CD4-positive, alpha-beta T cell treated with Interleukin-17A for 1 hour (primary cell): ENCODE measurements at places on chromosomes 1 and 21.

DNA sequence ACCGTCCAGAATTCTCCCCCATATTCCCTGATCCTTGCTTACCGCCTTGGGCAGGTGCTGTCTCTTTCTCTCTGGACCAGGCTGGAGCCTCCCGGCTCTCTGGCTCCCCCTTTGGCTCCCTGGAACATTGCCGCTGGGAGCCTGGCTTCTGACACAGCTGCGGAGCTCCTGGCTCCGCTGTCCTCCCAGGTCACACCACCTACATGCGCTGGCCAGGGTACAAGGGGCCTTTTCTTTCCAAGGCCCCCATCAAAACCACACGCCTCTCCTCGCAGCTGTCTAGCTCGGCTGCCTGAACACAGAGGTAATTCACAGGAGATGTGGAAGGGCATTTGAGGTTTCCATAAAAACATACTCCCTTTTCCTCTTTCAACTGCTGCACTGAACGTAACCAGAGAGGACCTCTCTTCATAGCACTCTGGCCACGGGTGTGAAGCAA is 7.5 kb upstream of the ZNF648 start:
- DNase-seq, result no peak

DNA sequence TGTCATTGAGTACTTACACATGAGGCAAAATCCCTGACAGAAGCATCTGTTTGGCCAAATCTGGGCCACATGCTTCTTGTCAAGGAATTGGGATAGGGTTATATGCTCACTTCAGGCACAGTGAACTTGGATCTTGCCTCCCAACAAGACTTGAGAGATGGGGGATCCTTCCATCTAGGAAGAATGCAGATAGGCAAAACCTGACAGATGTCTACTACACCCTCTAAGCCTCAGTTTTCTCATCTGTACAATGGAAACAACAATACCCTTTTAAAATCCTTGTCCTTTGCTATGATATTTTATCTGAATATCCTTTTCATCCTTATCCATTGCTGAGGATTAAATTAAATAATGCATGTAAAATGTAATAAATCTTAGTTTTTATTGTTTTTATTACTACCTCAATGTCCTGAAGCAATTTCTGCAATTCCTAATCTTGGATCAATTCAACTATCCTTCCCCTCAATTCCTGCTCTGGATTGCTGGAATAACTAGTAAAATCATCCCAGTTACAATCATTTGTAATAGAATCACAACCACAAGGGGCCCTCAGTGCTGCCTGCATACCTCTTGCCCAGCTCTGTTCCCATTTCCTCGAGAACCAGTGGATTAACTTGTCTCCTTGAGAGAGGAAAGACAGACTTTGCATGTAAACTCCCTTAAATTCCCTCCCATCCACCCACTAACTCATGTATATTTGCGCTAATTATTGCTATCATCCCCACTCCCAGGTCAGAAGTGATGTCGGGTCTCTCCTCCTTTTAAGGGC is 8.1 kb upstream of the XPR1 start:
- no peak for DNase-seq

- DNase-seq, result no peak
Observed at GRCh38 chr1:111275079-111275478, 15.6 kb upstream of the CHIA start.

DNA sequence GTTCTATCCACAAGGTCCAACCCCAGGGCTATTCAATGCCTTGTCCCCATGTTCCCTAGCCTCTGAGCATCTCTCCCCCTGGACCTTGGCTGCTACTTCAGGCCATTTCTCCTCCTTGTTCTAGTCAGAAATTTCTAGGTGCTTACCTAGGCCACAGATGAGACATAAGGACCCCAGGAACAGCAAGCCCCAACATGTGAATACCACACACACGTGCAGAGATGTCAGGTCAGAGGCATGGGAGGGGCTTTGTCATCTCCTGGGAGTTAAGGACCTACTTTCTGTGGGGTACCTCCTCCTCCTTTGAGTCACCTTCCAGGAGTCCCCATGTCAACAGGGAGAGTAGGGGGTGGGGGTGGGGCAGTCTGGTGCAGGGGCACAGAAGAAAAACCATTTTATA is 7.1 kb upstream of the RGS16 start:
- DNase-seq, result no peak

DNA sequence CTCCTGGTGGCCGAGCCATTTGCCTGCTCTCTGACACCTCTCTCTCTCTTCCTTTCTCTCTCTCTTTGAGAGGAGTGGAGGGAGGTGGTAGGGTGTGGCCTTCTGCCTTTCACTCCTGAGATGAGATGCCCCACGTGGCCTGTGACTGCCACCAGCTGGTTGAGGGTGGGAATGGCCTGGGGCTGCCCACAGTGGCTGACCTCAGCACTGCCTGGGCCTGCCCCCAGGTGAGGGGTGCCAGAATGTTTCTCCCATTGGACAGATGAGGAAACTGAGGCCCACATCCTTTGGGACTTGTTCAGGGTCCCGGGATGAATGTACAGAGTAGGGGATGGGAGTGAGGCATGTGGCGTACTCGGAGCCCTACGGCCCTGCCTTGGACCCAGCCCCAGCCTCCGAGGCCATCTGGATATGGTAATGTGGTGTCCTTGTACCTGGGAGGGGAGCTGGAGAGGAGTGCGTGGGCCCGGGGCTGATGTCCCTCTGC is 12.7 kb upstream of the C1orf167 start:
- peak; percentile 28 for DNase-seq

DNA sequence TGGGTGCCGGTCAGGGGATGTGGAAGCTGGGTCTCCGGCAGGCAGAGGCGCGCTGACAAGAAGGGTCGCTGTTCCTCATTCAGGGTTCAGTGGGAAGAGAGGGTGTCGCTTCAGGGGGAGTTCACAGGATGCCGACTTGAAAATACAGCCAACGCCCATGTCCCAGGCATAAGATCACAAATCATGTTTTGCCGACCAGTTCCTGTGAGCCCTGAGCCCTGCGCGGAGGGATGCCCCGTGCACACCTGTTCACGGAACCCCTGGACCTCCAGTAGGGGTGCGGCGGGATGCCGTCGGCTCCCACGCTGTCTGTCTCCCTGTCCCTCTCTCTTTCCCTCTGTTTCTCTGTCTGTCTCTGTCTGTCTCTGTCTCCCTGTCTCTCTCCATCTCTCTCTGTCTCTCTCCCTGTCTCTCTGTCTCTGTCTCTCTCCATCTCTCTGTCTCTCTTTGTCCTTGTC is 26.8 kb downstream of the TP73 start:
- no peak for DNase-seq

GRCh38 chr1:27318596-27318995 is 3.4 kb upstream of the TMEM222 start:
- DNase-seq, result no peak

DNA sequence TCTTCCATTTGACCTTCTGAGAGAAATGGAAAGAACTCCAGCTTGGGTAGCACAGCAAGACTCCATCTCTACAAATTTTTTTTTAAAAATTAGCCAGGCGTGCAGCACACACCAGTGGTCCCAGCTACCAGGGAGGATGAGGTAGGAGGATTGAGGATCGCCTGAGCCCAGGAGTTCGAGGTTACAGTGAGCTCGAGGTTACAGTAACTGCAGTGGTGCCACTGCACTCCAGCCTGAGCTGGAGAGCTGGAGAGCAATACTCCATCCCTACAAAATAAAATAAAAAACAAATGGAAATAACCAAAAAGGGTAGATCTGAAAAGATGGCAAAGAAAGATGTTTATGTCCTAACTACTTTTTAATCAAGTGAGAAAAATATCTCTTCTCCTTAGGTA is 14.5 kb downstream of the POGZ start:
- DNase-seq, result no peak

DNA sequence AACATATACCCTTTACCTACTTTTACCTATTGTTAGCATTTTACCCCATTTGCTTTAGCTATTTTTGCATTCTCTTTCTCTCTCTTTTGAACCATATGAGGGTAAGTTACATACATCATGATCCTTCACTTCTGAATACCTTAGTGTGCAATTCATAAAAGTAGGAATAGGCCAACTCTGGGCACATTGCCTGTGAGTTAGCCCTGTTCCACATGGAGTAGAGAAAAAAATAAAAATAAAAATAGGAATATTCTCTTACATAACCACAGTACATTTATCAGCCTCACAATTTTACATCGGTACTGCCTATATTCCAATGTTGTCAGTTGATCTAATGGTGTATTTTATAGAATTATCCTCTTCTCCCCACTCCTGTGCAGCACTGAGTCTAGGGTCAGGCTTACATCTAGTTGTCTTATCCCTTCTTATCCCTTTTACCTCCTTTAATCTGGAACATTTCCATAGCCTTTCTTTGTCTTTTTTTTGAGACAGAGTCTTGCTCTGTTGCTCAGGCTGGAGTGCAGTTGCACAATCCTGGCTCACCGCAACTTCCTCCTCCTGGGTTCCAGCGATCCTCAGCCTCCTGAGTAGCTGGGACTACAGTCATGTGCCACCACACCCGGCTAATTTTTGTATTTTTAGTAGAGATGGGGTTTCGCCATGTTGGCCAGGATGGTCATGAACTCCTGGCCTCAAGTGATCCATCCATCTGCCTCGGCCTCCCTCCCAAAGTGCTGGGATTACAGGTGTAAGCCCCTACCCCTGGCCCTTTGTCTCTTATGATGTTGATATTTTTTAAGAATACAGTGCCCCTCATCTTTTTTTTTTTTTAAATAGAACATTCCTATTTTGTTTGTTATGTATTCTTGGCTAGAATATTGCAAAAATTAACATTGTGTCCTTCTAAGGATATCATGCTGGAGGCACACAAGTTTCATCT is 11.1 kb upstream of the SLC30A1 start:
- peak; percentile 20 for DNase-seq

GRCh38 chr1:119361620-119362344 is 6.8 kb upstream of the HAO2 start:
- DNase-seq, result no peak

DNA sequence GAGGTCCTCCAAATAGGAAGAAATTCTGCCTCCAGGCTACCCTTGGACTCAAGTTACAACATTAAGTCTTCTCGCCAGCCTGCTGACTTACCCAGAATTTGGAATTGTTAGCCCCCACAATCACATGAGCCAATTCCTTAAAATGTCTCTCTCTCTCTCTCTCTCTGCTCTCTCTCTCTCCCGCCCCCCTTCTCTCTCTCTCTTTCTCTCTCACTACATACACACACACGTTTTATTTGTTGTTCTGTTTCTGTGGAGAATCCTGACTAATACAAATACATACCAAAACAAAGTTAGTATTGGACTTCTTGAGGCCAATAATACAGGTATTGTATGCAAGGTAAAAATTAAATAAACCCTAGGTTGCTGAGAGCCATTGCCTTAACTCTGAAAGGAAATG is 72.1 kb downstream of the TNFSF18 start:
- no peak for DNase-seq

GRCh38 chr1:185045814-185046492 is 595 bp downstream of the RNF2 start:
- peak; percentile 15 for DNase-seq

DNA sequence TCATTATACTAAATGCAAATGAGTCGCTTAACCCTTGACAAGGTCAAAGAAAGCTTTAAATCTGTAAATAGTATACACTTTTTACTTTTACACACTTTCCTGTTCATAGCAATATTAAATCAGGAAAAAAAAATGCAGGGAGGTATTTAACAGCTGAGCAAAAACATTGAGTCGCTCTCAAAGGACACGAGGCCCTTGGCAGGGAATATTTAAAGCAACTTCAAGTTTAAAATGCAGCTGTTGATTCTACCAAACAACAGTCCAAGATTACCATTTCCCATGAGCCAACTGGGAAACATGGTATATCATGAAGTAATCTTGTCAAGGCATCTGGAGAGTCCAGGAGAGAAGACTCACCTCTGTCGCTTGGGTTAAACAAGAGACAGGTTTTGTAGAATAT is 62.7 kb downstream of the CAPN2 start:
- DNase-seq, result no peak

DNA sequence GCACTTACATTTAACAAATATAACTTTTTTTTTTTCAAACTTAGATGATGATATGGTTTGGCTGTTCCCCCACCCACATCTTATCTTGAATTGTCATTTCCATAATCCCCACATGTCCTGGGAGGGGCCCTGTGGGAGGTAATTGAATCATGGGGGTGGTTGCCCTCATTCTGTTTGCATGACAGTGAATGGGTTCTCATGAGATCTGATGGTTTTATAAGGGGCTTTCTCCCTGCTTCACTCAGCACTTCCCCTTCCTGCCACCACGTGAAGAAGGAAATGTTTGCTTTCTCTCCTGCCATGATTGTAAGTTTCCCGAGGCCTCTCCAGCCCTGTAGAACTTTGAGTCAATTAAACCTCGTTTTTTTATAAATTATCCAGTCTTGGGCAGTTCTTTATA is 432.6 kb downstream of the AMY1C start:
- no peak for DNase-seq

DNA sequence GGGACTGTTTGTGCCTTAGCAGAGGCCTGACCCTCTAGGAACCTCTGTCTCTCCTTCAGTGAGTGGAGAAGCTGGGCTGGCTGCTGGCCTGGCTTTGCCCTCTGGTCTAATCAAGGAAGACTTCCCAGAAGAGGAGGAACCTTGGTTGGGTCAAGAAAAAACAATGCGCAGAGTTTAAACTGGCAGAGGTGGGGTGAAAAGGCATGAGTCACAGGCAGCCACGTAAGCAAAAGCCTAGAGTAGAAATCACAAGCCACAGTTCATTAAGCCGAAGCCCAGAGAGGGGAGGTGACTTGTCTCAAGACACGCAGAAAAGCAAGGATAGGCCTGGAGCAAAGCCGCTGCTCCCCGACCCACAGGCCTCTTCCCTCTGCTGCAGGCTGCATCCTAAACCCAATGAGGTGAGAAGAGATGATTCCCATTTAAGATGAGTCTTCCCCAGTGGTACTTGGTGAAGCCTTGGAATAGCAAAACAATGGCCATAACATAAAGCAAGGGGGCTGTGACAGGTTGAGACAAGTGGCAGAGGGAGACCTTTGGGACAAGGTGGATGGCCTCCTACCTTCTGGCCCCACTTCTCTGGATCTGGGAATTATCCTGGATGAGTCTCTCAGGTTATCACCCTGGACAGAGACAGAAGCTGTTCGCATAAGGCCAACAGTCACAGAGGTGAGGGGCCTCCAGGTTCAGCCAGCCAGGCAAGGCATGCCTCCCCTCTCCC is 7.7 kb downstream of the PDZK1IP1 start:
- DNase-seq, result no peak

- no peak for DNase-seq
Observed at GRCh38 chr1:190436615-190437014, 41.0 kb downstream of the BRINP3 start.

GRCh38 chr1:29793101-29793546 is 556.8 kb downstream of the PTPRU start:
- peak; percentile 43 for DNase-seq

DNA sequence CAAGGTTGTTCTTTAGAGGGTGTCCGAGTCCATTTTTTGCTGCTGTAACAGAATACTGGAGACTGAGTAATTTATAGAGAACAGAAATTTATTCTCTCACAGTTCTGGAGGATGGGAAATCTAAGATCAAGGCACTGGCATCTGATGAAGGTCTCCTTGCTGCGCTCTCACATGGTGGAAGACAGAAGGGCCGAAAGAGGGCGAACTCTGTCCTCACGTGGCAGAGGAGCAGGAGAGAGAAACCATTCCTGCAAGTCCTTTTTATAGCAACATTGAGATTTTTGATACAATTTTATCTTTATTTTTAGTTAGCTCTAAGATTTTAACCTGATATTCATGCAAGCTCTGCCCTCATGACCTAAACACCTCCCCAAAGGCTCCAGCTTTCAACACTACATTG is 48.3 kb downstream of the ATG4C start:
- no peak for DNase-seq
